Naive thymus-derived CD4-positive, alpha-beta T cell (primary cell): ENCODE measurements at places on chromosomes 4 and X.

GRCh38 chrX:108312011-108312410 lies 126.2 kb downstream of the COL4A6 start:
- no peak for DNase-seq

DNA sequence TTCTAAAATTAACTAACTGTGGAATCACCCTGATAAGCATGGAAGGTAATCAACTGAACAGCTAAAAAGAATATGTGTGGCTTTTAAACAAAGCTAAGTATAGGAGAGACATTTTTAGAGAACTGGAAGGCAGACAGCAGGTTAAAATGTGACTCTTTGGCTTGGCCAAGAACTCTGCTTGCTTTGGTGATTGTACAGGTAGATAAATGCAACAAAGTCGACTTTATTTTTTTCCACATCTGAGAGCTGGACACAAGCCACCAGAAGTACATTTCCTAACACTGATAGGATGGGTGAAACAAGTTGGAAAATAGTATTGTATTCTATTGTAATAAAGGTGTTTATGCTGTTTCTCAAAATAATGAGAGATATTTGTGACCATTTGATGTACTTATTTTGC lies 84.1 kb downstream of the RBMX2 start:
- no peak for DNase-seq

DNA sequence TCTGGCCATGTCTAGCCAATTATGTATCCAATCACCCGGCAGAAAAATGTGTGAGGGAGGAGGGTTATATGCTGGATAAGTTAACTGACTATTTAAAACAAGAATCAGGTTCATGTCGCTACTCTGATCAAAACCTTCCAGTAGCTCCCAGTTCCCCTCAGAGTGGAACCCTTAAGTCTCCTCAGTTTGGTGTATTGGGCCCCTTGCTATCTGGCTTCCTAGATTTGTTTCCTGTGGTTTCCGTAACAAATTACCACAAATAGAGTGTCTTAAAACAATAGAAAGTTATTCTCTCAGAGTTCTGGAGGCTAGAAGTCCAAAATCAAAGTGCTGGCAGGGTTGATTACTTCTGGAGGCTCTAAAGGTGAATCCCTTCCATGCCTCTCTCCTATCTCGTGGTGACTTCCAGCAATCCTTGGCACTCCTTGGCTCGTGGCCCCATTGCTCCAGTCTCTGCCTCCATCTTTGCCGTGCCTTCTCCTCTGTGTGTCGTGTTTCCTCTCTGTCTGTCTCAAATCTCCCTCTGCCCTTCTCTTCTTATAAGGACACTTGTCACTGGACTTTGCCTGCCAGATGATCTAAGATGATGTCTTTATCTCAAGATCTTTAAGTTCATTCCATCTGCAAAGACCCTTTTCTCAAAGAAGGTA lies 10.5 kb upstream of the ENPP6 start:
- DNase-seq, result no peak

- DNase-seq, result no peak
Observed at GRCh38 chrX:73581002-73581628, 18.1 kb downstream of the CHIC1 start.

DNA sequence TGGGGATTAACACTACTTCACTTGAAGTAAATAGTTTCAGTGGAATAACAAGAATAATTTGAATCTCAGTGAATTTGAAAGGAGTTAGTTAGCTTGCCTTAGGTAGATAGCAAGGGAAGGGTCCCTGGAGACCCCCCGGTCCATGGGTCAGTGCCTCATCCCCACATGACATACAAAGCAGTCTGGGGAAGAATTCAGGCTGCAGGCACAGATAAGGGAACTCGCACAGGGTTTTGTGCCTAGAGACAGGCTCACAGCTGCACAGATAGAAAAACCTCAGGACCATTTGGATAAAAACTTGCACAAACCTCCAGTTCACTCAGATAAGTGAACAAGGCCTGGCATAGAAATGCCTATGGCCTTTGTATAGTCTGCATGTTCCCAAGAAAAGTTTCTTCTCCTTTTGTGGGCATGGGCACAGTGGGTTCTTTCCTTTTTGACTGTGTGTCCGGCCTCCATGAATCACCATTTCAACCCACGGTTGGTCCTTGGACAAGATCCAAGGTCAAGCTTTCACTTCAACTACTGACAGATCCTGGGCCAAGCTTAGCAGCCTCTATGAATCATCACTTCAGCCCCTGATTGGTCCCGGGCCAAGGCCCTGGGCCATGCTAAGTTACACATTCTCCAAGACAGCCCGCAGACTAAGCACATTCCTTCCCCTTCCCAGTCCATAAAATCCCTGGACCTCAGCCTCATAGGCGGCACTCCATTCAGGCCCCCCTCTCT lies 108.3 kb upstream of the KLHL4 start:
- DNase-seq, result no peak

GRCh38 chrX:140172401-140172800 lies 207.1 kb upstream of the CXorf66 start:
- no peak for DNase-seq

- no peak for DNase-seq
Observed at GRCh38 chrX:387729-388128, 1.0 kb upstream of the PPP2R3B start.

- DNase-seq, result no peak
Observed at GRCh38 chr4:1766106-1767060, 26.7 kb upstream of the FGFR3 start.

DNA sequence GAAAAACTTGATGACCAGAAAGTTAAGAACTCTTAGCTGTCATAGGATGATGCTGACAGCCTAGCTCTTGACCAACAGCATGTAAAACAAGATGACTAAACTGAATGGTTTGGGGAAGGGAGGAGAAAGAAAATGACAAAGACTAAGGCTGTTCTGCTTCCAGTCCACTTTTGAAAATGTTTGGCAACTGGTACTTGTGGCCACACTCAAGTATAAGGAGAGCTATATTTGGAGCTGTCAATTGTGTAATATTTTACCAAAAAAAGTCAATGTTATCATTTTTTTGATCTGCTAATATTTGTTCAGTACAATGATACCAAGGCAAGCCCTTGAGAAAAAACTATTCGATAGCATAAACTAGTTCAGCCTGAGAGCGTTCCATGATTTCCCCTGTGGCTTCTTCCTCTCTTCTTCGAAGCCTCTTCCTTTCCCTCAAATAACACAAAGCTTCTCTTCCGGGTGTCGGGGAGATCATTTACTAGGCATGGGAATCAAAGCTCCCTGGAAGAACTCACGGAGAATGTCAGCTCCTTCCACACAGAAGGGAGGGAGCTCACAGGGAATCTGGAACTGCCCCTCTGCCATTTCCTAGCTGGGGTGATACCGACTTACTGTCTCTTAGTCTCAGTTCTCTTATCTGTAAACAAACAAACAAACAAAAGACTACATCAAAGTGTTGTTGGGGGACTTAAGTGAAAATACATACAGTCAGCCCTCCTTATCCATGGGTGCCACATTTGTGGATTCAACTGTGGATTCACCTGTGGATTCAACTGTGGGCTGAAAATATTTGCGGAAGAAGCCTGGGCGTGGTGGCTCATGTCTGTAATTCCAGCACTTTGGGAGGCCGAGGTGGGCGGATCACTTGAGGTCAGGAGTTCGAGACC lies 82.6 kb downstream of the SCD5 start:
- DNase-seq, result no peak

GRCh38 chrX:46295963-46296362 lies 249.3 kb downstream of the ZNF674 start:
- no peak for DNase-seq

DNA sequence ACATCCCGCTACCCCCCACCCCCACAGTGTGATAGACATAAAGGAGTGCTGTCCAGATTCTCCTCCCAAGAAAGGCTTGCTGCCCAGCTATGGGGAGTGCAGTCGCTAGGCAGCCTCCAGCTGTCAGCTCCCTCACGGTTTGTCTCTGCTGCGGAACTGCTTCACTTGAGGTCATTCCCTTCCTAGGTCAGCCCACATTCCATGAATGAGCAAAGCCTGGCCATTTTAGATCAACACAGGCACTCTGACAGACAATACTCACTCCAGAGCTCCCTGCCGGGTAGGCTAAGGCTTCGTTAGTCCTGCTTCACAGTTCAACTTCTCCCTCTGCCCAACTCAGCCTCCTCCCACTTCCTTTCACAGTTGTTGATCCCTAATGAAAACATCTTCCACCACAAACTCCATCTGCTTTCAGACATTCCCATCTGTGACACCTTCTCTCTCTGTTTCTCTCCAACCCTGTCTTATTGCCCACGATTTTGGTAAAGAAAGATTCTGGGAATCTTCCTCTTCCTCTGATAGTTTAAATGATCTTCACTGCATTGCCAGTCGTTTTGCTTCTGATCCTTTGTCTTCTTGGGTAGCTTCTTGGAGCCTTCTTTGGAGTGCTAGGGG lies 318.9 kb upstream of the F9 start:
- no peak for DNase-seq

GRCh38 chr4:129823105-129823504 lies 727.2 kb downstream of the C4orf33 start:
- DNase-seq, result no peak

GRCh38 chr4:76178296-76178695 lies 30.1 kb upstream of the NUP54 start:
- DNase-seq, result no peak

GRCh38 chr4:77881460-77882295 lies 19.0 kb downstream of the MRPL1 start:
- DNase-seq, result no peak

GRCh38 chrX:19204636-19205035 lies 82.4 kb upstream of the ADGRG2 start:
- no peak for DNase-seq

DNA sequence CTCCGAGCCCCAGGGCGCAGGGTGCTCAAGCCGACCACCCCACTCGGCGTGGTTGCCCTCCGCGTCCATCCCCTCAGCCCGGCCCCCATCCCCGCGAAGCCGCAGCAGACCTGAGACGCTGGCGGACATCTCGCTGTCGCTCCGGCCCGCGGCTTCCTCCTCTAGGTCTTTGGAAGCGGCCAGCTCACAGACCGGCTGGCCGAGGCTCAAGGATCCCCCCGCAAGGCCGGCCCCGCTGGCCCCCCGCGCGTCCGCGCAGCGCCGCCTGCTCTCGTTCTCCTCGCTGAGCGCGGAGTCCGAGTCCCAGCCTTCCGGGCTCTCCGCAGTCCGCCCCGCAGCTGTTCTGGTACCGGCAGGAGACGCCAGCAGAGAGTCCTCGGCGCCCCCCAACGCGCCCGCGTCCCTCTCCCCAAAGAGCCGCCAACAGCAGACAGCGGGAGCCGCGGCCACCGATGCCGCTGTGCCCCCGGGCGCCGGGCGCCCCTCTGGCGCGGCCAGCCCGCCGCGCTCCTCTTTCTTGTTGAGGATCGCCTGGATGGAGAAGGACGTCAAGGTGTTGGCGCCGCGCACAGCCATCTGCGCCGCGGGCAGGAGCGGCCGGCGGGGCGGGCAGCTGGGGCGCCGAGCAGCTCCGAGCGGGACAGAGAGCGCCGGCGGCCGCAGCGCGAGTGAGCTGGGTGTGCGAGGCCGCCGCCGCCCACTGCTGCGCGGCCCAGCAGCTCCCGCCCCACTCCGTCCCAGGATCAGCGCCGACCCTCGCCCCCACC lies at the start of gene NKX3-2:
TSS of gene NKX3-2 (minus strand) at position 670 of the 767 bp plus-strand sequence. CDS start at position 576, 94 bp downstream.
- no peak for DNase-seq

- DNase-seq, result no peak
Observed at GRCh38 chr4:102454981-102455685, 46.0 kb upstream of the NFKB1 start.

DNA sequence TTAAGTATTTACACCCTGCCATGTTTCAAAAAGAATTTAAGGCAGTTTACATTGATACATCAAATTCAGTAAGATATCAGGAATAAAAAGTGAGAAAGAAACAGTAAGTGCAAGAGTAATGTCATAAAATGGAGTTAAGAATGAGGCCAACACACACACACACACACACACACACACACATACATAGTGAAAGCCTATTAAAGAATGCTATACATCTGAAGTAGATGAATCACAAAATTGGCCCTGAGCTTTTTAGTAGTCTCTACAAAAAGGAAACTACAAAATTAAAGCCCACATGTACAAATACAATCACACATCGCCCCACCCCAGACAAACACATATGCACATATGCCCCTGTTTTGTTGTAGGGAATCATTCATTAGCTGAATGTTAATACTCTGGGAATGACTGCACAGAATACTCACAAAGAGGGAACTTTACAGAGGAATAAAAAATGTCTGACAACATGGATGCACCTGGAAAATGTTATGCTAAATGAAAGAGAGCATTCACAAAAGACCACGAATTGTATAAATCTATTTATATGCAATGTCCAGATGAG lies 428.8 kb downstream of the IL15 start:
- DNase-seq, result no peak

GRCh38 chrX:116749943-116750342 lies 287.2 kb upstream of the CT83 start:
- no peak for DNase-seq

GRCh38 chr4:153111426-153112040 lies 92.7 kb upstream of the TRIM2 start:
- DNase-seq, result no peak

DNA sequence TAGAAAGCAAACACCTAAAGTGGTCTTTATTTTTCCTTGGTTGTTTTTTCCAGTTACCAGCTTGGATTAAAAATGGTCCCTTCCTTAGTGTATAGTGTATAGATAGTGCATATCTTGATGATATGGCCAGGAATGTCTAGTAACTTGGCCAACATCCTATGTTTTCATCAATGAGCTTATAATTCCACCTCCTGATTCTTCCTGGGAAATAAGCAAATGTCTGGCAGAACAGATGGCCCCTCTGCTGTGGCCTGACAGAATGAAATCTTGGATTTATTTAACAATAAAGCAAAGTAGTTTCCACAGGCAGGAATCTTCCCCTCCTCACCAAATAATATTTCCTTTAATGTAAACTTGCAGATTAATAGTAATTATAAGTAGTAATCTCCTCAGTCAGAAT lies 6.1 kb downstream of the SCARB2 start:
- DNase-seq, result no peak

DNA sequence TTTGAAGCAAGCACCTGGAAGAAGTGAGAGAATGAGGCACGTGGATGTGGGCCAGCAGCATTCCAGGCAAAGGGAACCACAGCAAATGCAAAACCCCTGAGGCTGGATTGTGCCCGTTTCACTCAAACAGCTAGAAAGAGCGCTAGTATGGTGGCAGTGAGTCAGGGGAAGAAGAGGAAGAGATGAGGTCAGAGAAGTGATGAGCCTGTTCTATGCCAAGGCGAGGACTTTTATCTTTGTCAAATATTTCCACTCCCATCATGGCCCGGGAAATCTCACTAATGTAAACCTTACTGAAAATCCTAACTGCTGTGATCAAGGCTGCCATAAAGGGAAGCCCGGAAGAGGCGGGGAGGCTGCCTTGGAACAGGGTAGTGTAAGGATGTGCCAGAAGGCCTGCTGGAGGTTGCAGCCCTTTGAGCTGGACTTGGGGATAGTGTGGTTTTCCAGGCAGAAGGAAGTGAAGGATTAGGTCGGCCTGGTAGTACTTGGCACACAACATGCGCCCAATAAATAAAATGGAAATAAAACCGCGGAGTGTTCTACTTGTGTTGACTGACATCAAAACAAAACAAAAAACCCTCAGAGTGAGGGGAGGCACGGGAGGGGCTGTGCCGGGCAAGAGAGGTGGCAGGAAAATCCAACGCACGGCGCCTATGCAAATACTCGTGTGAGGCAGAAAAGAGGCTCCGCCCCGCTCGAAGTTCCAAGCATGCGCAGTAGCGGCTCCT lies 1.2 kb upstream of the CDK16 start:
- DNase-seq, result no peak

GRCh38 chrX:150476164-150476699 lies 92.2 kb upstream of the MTM1 start:
- DNase-seq, result no peak
